ENCODE measurements at places on chromosomes 4 and X.

DNA sequence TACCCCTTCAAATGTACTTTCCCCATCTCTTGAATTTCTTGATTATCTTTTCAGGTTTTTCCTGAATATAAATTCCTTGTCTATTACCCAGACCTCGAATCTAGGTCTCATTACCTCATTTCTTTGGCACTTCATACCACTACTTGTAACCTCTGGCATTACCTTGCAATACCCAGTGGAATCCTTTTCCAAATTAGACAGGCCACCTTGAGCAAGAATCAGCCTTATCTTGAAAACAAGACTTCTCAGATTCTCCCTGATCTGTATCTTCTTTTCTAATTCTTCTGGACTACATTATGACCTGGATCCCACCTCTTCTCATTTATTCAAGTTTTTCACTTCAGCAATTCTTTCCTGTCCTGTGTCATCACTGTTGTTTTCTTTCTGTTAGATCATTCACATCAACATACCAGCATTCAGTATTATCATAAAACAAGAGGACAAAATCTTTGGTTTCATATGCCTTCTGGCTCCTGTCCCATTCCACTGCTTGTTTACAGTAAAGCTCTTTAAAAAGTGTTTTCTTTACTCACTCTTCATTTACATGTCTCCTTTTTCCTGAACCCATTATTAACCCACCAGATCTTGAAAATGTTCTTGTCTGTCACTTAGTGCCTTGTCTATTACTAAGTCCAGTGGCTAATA is 275.6 kb upstream of the HS3ST1 start:
- no peak for DNase-seq

DNA sequence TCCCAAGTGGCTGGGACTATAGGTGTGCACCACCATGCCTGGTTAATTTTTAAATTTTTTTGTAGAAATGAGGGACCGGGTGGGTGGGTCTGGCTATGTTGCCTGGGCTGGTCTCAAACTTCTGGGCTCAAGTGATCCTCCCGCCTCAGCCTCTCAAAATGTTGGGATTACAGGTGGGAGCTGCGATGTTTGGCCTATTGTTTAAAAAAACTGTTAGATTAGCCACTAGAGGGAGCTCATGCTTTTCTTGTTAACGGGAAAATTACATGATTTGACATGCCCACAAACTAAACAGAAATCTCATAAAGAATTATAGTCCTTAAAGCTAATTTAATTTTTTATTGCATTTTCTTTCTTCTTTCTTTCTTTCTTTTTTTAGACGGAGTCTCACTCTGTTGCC is 5.0 kb upstream of the SDAD1 start:
- DNase-seq: peak; percentile 60

DNA sequence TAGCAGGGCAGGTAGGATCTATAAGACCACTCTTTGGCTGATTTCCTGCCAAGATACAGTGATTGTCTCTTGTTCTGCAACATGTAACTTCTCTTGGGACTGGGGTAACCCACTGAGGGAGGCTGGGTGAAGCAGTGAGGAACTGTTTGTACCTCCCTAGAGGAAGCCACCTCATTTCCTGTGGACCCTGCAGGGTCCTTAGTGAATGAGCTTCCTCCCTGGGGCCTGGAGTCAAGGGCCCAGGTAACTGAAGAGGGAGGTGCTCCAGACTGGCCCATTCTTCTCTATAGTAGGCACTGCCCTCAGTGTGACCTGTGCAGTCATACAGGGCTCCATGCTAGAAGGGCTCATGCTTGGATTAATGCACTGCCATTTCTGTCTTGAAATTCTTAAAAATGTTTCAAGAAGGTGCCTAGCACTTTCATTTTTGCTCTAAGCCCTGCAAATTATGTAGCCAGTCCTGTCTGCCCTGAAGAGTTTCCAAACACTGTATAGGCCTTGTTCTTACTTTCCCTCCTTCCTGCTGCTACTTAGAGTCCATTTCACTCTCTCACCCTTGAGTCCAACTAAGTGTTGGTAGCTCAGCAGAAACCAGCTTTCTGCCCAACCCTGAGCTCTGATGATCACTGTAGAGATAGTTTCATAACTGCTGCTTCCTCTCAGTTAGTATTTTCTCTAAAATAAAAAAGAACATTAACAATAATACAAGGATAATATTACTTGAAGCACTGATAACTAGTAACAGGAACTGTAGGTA is 8.5 kb upstream of the GRIA3 start:
- no peak for DNase-seq

GRCh38 chrX:28693101-28693500 is 105.9 kb downstream of the IL1RAPL1 start:
- no peak for DNase-seq

DNA sequence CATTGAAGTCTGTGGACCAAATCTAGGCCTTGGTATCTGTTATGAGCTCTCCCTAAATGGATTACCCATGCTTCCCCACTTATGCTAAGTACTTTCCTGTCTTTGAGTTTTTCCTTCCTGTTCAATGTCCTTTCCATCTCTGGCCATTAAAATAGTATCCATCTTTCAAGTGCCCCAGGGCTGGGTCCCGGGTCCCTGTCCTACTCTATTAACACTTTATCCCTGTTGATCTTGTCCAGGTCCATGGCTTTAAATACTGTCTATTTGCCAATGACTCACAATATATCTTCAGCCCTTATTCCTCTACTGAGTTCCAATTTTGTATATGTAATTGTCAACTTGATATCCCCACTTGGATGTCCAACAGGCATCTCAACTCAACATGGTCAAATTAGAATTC is 17.7 kb upstream of the RPS6KA3 start:
- no peak for DNase-seq

DNA sequence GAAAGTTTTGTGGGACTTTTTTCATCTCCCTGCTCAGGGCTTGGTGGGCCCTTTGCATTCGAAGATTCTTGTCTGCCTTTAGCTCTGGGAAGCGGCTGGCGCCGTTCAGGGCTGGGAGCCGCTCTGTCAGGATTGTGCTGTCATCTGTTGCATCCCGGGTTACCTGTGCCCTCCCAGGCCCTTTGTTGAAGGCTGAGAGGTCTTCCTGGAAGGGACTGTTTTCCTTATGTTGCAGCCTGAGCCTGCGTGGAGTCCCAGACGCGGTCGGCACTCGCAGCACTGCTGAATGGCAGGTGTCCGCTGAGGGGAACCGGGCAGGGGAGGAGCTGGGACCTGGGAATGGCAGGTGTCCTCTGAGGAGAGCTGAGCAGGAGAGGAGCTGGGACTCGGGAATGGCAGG is 15.9 kb downstream of the RGS12 start:
- no peak for DNase-seq

DNA sequence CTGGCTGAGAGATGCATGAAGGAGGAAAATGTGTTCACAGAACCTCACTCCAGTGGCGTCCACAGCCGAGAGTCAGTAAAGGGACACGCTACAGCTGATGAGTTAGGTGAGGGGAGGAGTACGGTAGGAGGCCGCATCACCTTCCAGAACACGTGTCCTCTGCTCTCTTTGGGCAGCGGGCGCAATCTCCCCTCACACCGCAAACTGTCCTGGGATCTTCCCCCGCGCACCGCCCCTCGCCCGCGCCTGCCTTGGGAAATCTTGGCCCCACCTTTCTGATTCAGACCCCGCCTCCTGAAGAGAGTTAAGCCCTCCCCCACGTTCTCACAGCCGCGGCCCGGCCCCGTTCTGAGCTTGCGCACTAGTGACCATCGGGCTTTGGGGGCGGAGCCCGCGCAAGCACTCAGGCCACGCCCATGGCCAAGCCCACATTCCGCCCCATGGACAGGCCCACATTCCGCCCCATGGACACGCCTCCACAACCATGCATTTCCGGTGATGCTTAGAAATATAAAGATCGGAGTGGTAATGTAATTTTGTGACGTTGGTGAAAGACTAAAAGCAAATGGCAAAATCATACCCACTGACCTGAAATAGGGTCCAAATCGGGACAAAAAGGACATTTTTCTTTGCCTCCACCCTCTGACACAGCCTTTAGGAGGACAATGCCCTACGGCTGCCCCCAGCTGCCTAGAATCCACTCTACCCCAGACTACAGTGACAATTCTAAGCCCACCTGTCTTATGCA is 13.3 kb downstream of the SMIM10 start:
- peak; percentile 88 for DNase-seq

- no peak for DNase-seq
These were observed 115.7 kb upstream of the LSM6 start for GRCh38 chr4:146059865-146060264.

DNA sequence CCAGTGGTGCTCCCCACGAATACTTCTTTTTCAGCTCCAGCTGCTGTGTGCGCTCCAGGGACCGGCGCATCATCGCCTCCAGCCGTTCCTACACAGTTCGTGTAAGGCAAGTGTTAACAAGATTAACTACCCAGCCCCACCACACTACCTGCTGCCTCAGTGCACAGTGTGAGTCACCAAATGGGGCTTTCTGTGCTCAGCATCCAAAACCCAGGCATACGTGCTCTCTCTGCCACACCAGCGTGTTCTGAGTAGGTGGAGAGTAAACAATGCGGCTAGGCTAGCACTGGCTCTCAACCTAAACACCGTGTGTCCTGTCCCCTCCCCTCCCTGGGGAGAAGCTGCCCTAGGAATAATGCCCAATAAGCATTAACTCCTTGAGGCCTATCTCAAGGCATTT is 60.0 kb downstream of the MAP7D2 start:
- DNase-seq: peak; percentile 8

DNA sequence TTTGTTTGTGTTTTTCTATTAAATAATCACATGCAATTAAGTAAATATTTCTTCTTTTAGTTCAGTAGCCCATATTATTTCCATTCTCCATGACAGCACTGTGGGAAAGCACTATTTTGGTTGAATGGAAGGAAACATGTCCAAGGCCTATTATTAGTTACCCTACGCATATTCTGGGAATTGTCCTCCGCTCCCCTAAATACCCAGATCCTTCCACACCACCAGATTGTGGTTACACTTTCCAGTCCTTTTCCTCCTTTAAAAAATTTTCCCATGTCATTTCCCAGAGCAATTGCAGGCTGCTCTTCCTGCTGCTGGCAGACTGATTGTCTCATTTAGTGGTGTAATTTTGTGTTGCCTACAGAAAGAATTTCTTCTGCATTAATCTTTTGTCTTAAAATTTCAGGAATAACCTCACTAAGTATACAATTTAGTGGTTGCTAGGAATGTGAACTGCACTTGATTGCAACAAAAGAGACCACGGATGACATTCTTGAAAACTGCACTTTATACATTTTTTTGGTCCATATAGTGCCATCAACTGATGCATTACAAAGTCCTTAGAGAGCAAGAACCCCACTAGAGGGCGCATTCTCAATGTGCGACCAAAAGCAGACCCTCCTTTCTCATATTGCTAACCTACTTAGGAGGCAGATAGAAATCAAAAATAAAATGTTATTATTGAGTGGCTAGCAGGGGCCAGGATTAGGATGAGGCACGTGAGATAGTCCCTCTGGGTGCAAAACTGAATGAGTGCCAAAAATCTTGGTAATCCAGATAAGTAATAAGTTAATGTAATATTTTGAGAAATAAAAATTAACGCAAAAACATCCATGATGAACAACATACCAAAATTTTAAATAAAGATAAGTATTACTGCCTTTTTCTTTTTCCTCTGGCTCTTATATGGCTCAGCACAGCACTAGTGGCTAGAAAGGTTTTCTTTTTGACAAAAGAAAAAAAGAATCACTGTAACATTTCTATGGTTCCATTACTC is 98.8 kb upstream of the IQCM start:
- DNase-seq: peak; percentile 63

DNA sequence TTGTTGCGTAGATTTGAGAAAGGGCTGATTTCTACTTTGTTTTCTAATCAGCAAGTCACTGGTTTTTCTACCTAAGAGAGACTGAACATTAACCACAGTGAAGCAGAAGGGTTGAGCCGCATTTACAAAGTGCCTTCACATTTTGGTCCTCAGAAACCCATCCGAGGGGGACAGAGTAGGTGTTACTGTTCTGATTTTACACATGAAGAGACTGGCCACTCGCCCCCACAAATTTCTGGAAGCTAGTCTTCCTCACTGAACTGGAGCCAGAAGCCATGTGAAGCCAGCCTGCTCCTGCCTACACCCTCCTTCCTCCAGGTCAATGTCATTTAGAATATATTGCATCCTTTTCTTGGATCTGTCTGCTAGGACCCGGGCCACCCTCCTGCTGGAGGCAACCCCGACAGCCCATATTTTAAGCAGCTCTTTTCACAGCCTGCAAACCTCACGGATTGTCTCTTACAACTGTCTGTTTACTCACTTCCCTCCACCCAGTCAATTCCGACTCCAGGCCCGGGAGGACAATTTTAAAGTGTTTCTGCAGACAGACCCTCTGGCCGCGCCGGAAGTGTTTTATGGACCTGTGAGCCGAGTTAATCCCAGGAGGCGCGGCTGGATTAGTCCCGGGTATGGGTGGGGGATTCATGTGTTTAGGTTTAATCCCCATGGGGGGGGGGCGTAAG is 73.2 kb upstream of the BCOR start:
- no peak for DNase-seq

GRCh38 chr4:52606726-52607125 is 52.4 kb downstream of the USP46 start:
- DNase-seq: peak; percentile 16

- DNase-seq: no peak
These were observed 10.6 kb downstream of the TNIP2 start for GRCh38 chr4:2745516-2745915.

- no peak for DNase-seq
These were observed 538.6 kb downstream of the ANKRD50 start for GRCh38 chr4:124173912-124174311.

DNA sequence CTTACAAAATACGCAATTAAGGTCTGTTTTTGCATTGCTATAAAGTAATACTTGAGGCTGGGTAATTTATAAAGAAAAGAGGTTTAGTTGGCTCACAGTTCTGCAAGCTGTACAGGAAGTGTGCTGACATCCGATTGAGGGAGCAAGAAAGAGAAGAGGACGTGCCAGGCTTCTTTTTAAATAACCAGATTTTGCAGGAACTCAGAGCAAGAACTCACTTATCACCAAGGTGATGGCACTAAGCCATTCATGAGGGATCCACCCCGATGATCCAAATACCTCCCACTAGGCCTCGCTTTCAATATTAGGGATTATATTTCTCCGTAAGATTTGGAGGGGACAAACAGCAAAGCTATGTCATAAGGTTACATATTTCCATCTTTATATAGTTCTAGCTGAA is 456.7 kb downstream of the GLUD2 start:
- DNase-seq: no peak

DNA sequence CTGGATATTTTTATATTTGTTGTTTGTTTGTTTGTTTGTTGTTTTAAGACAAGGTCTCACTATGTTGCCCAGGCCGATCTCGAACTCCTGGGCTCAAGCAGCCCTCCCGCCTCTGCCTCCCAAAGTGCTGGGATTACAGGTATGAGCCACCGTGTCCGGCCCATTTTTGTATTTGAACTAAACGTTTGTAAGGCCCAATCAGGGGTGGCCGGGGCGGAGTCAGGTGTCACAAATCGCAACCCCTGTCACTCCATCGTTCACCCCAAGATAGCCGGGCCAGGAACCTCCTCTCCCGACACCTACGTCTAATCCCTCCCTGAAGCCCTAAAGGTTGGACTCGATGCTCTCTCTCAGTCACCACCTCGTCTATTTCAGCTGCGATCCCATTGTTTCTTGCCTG is 722 bp upstream of the EFHC2 start:
- DNase-seq: no peak

GRCh38 chr4:26785810-26786209 is 74.8 kb upstream of the STIM2 start:
- DNase-seq: no peak

Data from astrocyte of the spinal cord (primary cell).